ENCODE measurements at places on chromosomes 5 and 9.

- no peak for DNase-seq
Observed at GRCh38 chr5:40233268-40233667, 446.4 kb upstream of the PTGER4 start.

DNA sequence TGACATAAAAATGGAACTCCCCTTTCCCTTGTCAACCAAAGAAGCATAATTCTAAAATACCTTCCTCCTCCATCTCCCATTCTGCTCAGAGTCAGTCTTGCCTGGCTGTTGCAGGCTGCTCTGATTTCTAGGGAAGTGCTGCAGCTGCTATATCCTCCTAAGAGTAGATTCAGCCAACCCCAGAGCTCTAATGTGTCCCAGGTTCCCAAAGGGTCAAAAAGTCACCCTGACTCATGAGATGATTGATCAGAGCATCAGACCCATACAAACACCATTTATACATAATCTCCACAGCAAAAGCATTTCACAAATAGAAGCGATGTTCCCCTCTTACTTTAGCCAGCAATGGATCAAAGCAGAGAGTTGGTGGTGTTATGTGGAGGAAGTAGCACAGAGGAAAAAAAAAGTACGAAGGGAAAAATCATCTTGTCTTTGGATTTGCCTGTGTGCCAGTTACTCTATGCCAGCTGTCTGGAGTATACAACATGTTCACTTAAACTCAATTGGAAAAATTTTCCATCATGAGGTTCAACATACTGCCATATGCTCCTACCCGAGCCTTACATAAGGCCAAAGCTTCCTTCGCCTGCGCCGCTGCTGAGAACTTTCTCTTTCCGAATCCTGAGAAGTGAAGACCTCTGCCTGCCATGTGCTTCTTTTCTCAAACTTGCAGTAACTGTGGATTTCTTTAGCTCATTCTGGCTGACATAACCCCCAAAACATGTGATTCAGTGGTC lies 258.0 kb downstream of the TLE4 start:
- no peak for DNase-seq

DNA sequence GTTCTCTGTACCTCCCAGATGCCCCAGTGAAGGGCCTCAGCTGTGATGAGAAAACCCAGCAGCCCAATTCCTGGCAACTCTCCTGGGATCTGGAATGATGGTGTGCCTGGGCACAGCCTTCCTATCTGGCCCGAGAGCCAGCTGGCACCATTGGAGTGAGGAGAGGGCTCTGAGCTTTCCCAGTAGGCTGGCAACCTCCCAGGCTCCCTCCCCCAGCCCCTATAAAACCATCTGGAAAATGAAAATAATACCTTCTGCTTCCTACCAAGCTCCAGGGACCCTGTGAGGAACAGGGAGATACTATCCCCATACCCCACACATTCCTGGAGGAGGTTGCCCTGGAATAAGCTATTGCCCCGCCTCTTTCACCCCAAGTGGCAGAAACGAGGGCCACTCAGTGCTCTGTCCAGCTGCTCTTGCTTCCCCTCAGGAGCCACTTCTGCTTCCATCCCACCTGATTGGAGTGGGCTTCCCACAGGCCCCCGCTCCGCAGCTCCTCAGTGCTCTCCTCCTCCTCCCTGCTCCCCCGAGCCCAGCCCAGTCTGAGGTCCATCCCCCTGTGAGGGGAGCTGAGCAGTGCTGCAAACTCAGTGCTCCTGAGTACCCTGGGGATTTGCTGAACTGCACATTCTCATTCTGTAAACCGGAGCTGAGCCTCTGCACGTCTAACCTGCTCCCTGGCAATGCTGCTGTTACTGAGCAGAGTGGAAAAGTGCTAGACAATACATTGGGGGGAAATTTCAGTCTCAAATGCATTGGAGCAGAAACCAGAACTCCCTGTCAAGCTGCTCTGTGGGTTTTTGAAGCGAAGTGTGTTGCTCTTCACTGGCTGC lies 74.7 kb downstream of the THBS4 start:
- no peak for DNase-seq

- peak; percentile 11 for DNase-seq
Observed at GRCh38 chr5:118611332-118611945, 376.9 kb downstream of the DTWD2 start.

DNA sequence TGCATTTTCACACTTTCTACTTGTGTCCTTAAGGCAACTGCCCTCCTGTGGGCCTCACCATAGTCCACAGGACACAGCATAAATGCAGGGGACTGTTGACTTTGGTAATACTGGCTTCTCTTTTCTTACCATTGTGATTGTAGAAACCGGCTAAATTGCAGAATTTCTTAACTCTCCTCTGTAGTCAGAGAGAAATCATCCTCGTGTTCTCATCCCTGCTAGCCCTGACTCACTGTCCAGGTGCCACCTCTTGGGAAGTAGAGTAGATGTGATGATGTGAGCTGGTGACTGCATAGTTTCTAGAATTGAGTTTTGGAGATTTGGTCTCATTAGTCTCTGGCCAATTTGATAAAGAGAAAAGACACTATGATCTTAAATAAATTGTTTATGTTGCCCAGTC lies 5.5 kb downstream of the PHF24 start:
- DNase-seq = no peak

DNA sequence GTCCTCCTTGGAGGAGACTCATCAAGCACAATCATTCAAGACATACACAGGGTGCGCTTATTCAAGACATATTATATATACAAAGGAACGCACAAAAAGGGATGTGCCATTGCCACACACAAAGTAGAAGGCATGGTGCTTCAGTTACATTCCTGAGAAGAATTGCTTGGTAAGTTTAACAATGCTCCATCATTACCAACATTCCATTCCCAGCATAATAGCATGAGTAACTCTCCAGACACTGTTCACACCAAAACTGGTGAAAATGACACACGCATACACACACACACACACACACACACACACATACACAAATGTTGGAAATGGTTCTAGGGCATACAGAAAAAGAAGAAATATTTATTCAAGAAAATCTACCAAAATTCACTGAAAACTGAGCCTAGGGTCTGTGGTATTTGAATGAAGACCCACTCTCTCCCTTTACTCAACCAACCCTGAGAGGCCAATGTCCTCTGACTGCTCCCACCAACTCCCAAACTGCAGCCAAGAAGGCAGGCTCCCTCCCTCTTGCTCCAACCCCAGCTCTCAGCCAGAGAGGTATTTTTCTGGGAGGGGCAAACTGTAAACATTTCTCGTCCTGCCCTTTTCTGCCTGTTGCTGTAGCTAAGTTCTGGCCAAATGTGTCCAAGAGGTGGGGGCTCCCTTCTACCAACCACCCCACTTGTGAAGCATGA lies 19.9 kb downstream of the UGT3A1 start:
- no peak for DNase-seq

GRCh38 chr5:151550146-151550545 lies 41.0 kb downstream of the FAT2 start:
- DNase-seq = no peak

- no peak for DNase-seq
Observed at GRCh38 chr5:141618030-141618803, 583 bp downstream of the DIAPH1 start.

DNA sequence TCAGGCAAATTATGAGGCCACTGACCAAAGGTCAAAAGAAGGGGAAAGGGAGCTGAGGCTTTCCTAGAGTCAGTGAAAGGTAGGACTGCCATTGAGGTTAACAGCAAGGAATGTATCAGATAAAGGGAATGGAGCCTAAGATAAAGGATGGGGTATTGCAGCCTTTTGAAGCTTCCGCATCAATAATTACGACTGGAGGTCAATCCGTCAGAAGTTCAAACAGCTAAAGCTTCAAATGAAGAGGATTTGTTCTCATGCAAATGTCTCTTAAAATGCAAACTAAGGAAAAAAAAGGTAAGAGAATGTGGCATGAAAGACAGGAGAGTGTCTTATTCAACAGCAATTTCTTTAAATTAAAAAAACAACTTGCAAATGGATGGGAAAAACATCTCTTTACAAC lies 341.1 kb upstream of the RGMB start:
- DNase-seq = no peak

- no peak for DNase-seq
Observed at GRCh38 chr5:30839956-30840355, 353.5 kb upstream of the CDH6 start.

DNA sequence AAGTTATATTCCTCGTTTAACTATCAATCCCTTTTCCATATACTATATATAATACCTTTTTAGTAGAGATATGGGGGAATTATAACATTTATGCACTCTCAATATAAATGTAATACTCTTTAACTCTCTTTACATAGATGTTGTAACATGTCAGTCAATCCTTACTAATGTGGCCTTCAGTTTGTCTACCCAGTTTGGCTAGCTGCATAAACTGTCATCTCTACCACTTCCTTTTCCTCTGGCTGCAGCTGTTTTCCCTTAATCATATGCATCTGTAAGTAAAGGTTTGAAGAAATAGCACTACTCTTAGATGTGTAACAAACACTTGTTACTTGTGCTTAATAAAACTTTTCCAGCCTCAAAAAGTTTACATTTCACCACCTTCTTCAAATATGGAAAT lies 13.4 kb downstream of the ABHD17B start:
- no peak for DNase-seq

DNA sequence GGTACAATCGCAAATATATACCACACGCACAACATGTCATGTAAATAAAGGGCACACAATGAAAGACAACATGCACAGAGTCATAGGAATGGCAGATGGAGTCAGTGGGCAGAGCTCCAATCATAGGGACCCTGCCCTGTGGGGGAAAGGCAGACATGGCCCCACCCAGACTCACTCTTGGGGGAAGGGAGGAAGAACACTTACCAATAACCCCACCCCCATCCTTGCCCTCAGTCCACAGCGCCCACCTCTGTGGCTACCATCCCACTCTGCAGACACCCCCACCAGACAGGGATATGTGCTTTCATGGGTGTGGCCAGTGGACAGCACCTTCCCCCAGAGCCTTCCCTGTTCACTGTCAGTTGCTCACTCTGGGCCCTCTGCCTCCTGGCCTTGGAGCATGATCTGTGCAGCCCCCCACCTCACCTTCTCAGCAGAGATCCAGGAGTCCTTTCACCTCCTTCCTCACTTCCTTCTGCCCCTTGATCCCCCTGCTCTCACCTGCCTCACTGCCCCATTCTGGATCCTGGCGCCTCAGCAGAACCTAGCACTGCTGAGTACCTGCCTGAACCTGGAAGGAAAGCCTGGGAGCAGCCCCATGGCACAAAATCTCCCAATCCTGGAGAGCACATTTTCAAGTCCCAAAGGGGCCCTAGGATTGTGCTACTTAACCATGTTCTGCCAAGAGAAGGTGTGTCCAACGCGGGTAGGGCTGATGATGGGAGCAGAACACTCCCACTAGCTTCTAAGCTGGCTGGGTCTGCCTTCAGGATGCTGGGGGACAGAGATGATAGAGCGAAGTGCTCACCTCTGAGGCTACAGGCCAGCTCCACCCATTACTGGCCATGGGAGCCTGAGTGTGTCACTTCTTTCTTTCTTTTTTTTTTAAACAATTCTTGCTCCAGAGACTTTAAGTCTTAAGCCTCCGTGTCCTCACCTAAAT lies 1.5 kb upstream of the PHF19 start:
- DNase-seq = no peak

- no peak for DNase-seq
Observed at GRCh38 chr9:135032868-135033460, 54.5 kb upstream of the OLFM1 start.

- DNase-seq = no peak
Observed at GRCh38 chr9:33143241-33143661, 23.9 kb downstream of the B4GALT1 start.

GRCh38 chr5:142803428-142804125 lies 33.4 kb downstream of the ARHGAP26 start:
- DNase-seq = no peak

GRCh38 chr9:91371894-91372293 lies 10.2 kb upstream of the AUH start:
- no peak for DNase-seq

GRCh38 chr5:52743012-52743411 lies 44.7 kb upstream of the ITGA1 start:
- DNase-seq = no peak

DNA sequence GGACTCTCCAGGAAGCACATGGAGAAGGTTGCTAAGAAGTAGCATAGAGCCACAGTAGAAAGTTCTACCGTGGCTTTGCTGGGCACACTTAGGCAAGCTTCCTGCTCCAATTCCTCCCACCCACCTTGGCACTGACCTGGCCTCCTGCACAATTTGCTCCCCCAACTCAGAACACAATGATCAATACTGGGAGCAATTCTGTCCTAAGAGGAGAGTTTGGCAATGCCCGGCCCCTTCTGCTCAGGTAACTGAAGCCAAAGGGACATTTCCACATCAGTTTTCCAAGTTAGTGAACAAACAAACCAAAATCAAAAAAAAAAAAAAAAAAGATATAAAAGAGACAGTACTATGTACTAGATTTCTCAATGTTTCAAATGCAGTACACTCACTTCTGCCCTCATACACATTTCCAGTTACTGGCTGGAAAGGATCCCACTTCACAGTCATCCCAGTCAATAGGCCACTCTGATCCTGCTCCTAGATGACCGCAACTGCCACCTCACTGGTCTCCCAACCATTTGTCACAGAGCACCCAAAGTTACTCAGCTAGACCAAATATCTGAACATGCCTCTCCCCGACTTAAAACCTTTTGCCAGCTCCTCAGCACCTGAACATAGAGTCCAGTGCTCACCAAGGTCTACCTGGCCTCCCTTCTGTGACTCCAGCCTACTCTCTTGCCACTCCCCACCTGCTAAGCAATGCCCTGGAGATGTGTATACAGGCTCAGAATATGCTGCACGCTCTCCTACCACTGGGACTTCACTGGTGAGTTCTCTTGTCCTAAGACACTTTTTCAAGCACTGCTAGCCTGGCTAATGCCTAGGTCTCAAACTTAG lies 21.3 kb downstream of the ABCA1 start:
- no peak for DNase-seq

- DNase-seq = no peak
Observed at GRCh38 chr9:76680716-76681425, 83.4 kb upstream of the PCA3 start.

DNA sequence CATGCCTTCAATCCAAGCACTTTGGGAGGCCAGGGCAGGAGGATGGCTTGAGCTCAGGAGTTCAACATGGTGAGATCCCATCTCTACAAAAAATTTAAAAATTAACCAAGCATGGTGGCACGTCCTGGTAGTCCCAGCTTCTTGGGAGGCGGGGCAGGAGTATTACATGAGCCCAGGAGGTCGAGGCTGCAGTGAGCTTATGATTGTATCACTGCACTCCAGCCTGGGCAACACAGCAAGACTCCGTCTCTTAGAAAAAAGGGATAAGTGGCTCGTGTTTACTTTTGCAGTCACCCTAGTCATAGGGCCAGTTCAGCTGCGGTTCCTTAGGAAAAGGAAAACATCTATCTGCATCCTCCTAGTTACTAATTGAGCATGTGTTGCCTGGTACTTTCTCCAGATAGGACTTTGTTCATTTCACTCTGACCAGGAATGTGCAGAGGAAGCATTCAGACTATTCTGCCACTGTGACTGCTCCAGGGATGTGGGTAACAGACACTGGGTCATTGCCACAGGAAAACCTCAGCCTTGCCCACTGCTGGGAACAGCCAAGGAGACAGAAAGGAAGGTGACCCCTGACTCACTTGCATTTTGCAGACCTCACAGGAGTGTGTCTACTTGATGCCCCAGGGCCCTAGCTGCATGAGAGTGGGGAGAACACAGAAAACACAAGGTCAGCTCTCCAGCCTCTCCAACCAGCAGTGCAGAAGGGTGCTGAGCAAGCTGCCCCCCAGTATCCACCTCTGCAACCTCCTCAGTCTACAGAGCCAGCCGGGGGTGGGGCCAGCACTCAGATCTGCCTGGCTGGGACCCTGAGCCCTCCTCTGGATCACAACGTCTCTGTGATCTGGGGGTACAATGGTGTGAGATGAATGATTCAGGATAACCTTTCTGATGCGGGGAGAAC lies 33.9 kb upstream of the ALDH1B1 start:
- no peak for DNase-seq

- no peak for DNase-seq
Observed at GRCh38 chr9:38301376-38302106, 91.0 kb upstream of the ALDH1B1 start.

- peak; percentile 4 for DNase-seq
Observed at GRCh38 chr5:66814146-66814991, 218.2 kb downstream of the MAST4 start.
